Stimulated activated CD8-positive, alpha-beta memory T cell treated with anti-CD3 and anti-CD28 coated beads, Interleukin-12 subunit alpha, Interleukin-12 subunit beta, amount 100 ng/mL, for 1 hour (primary cell): ENCODE measurements at places on chromosomes 12 and 14.

GRCh38 chr12:18283831-18284230 is 22.5 kb downstream of the PIK3C2G start:
- no peak for DNase-seq

DNA sequence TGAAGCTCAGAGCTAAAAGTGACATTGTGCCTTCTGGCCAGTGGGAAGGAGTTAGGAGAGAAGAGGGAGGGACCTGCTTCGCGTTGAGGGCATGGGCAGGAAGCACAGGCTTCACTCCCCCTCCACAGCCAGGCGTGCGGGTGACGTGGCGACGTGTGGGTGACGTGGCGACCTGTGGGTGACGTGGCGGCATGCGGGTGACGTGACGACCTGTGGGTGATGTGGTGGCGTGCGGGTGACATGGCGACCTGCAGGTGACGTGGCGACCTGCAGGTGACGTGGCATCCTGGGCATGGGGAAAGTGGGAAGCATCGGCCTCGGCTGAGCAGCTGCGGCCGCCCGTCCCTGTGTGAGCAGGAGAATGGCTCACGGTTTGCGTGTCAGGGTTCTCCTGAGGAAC is 8.2 kb upstream of the GALNT9 start:
- no peak for DNase-seq

DNA sequence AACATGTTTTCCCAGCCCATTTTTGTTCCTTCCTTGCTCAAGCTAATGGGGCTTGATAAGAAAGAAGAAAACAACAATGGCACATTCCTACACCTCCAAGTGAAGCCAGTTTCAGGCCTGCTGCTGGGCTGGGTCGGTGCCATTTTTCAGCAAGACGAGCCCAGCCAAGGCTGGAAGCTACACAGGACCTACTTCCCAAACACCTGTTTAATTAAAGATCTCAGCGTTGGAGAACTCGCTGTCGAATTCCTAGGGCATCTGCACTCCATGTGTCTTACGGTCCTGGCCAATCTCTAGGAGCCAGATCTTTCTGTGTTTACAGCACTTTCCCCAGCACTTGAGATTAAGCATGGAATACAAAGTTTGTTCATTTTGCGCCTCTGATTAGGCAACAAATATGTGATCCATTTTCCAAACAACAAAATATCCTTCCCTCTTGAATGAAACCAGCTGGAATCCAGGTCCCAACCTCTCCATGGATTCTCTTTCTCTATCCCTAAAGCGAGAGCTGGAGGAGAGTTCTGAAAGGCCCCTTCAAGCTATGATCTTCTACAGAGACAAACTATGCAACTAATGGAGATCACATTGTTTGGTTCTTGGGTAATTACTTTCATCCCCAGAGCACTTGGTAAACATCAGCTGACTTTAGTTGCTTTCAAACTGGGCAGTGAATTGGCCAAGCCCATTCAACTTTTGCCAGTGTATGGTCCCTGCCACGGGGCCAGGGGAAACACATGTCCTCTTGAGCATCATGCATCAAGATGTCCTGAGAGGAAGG is 34.3 kb upstream of the TC2N start:
- DNase-seq, result no peak

DNA sequence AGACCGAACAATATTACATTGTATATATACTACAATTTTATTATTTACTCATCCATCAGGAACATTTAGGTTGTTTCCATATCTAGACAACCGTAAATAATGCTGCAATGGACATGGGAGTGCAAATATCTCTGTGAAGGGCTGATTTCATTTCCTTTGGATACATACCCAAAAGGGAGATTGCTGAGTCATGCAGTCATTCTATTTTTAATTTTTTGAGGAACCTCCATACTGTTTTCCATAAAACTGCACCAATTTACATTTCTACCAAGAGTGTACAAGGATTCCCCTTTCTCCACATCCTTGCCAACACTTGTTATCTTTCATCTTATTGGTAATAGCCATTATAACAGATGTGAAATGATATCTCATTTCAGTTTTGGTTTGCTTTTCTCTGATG is 84.7 kb downstream of the SLC41A2 start:
- no peak for DNase-seq

GRCh38 chr14:76019676-76020075 is 34.1 kb downstream of the IFT43 start:
- DNase-seq, result no peak
